ENCODE measurements at places on chromosomes 7 and 10.

GRCh38 chr7:17369691-17370426 lies 71.4 kb downstream of the AHR start:
- no peak overlapping the region for H3K27ac ChIP-seq
- no peaks in the 10 kb centered on the region for H3K27me3 ChIP-seq
- peaks cover 14% of the 10 kb centered on the region for H3K4me1 ChIP-seq
- DNase-seq: no peak

DNA sequence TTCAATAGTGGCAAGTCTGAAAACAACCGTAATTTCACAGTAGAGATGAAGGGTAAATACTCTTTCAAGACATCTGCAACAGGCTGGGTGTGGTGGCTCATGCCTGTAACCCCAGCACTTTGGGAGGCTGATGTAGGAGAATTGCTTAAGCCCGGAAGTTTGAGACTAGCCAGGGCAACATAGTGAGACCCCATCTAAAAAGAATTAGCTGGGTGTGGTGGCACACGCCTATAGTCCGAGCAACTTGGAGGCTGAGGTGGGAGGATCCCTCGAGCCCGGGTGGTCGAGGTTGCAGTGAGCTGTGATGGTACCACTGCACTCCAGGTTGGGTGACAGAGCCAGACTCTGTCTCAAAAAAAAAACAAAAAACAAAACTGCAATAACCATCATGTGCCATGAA lies 71.8 kb downstream of the PFKFB3 start:
- H3K4me1 ChIP-seq: peaks cover 27% of the 10 kb centered on the region
- DNase-seq: no peak
- H3K36me3 ChIP-seq: no peaks in the 10 kb centered on the region
- no peak overlapping the region for H3K4me3 ChIP-seq
- no peaks in the 10 kb centered on the region for H3K27me3 ChIP-seq
- no peak overlapping the region for H3K27ac ChIP-seq

GRCh38 chr10:29106287-29106686 lies 182.6 kb upstream of the LYZL1 start:
- no peaks in the 10 kb centered on the region for H3K27me3 ChIP-seq
- H3K36me3 ChIP-seq: no peaks in the 10 kb centered on the region
- H3K4me1 ChIP-seq: peaks cover 80% of the 10 kb centered on the region
- H3K27ac ChIP-seq: peak overlapping the region; percentile 88
- peak; percentile 35 for DNase-seq
- H3K4me3 ChIP-seq: no peak overlapping the region

DNA sequence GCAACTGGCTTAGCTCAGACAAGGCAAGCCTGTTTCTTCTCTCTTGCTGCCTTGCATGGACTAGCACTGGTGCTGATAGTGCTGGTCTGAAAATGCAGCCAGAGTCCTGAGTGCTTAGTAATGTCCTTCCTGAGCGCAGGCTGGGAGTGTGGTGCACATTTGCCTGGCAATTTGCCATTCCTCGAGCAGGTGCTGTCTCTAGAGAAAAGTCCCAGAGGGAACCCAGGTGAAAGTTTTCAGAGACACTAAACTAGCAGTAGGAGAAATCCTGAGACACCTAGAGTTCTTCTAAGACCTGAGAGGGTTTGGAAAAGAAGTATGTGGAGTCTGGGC lies 1.9 kb downstream of the SFTPD start:
- H3K4me1 ChIP-seq: no peaks in the 10 kb centered on the region
- no peak for DNase-seq
- H3K36me3 ChIP-seq: no peaks in the 10 kb centered on the region
- no peaks in the 10 kb centered on the region for H3K27me3 ChIP-seq
- H3K4me3 ChIP-seq: no peak overlapping the region
- H3K27ac ChIP-seq: no peak overlapping the region

DNA sequence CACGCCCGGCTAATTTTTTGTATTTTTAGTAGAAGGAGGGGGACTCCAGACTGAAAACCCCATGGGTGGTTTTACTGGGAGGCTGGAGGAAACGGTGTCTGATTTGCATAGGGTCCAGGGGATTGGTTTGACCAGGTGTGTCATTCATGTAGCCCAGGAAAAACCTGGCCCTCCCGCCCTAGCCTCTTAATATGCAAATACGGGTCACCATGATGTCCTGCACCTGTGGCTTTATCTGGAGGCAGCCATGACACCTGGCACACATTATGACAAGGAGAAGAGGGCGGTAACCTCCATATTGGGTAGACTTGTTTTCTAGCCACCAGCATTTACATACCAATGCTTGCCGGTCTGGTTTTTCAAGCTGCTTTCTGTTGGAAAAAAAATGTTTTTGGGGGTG lies 68.0 kb downstream of the TRIL start:
- DNase-seq: no peak
- H3K4me3 ChIP-seq: no peak overlapping the region
- H3K27me3 ChIP-seq: 0 out of 2 replicates have a peak, but pooled peaks cover 1% of the 10 kb centered on the region

GRCh38 chr7:17434841-17435692 lies 136.6 kb downstream of the AHR start:
- no peaks in the 10 kb centered on the region for H3K27me3 ChIP-seq
- H3K4me1 ChIP-seq: peaks cover 25% of the 10 kb centered on the region
- DNase-seq: no peak
- no peak overlapping the region for H3K4me3 ChIP-seq

GRCh38 chr10:106618646-106619045 lies 545.9 kb downstream of the SORCS1 start:
- no peaks in the 10 kb centered on the region for H3K4me1 ChIP-seq
- H3K36me3 ChIP-seq: no peaks in the 10 kb centered on the region
- H3K27me3 ChIP-seq: no peaks in the 10 kb centered on the region
- no peak for DNase-seq
- H3K4me3 ChIP-seq: no peak overlapping the region

- no peaks in the 10 kb centered on the region for H3K27me3 ChIP-seq
- peak; percentile 20 for DNase-seq
- H3K4me3 ChIP-seq: no peak overlapping the region
- H3K36me3 ChIP-seq: peaks cover 2% of the 10 kb centered on the region
- H3K27ac ChIP-seq: no peak overlapping the region
Measured at GRCh38 chr10:32893434-32893833, 64.6 kb downstream of the ITGB1 start.
